ENCODE measurements at places on chromosomes 6 and 20. TPM values are rescaled to one million over a fixed set of nuclear protein-coding genes. Genes with fewer than 3 reads are reported as not detected.

GRCh38 chr6:101458336-101458735 is 64.8 kb downstream of the GRIK2 start:
- DNase-seq: no peak

DNA sequence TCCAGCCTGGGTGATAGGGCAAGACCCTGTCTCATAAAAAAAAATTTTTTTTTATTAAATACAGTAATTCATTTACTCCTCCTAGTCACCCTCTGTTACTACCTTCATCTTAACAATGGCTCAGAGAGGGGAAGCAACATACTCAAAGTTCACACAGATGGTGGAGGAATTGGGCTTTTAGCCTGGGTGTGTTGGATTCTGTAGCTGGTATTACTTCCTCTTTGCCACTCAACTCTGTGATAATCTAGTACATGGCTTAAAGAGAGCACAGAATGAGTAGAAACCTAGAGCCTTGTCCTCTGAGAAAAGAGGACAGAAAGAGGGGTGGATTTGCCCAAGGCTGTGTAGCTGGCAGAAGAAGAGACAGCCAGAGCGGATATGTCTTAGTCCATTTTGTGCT is 96.6 kb downstream of the DLGAP4 start:
- DNase-seq: no peak

Gene KCNG1
- total RNA-seq: not detected

- DNase-seq: no peak
Observed at GRCh38 chr6:48061265-48061990, 49.6 kb downstream of the PTCHD4 start.

Gene TUBE1
- total RNA-seq: 16.0 TPM

Gene OOEP
- total RNA-seq: 0.52 TPM

Gene FOXF2
- total RNA-seq: not detected

DNA sequence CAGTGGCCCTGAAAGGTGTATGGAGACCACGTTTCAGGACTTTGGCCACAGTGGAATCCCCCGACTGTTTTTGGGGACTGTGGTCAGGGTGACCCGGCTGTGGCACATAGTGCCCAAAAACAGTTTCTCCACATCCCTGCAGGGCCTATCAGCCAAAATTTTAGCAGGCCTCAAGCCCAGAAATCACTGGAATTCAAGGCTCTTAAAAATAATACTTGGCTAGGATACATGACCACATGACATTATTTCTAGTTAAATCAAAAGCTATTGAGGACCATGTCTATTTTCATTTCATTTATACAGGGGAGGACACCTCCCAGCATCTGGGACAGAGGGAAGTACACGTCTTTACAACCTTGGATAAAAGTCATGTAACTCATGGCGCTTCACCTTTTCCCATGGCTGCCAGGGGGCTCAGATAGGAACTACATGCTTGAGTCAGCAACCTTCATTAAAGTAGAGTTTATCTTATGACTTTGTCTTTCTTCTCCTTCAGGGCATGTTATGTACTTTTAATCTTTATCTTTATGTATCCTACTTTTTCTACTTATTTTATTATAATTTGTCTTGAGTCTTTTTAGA is 70.8 kb upstream of the CD93 start:
- DNase-seq: no peak

DNA sequence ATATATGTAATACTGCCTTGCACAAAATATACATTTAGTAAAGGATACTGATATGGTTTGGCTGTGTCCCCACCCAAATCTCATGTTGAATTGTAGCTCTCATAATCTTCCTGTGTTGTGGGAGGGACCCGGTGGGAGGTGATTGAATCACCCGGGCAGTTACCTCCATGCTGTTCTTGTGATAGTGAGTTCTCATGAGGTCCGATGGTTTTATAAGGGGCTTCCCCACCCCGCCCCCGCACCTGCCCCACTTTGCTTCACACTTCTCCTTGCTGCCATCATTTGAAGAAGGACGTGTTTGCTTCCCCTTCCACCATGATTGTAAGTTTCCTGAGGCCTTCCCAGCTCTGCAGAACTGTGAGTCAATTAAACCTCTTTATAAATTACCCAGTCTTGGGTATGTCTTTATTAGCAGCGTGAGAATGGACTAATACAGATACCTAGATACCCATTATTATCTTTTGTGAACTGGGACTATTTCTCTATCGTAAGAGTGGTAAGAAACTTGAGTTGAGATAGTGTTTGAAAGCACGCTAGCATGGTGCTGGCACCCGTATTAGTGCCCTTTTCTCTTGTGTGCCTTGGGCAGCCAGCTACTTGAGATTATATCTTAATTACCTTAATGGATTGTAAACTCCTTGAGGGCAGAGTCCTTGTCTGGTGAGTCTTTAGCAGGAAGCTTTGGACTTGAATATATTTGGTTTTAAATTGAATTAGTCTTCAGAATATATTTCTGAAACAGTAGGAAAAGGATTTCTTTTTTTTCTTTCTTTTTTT is 25.6 kb downstream of the TOP1 start:
- DNase-seq: no peak

Gene MUC21
- total RNA-seq: not detected

GRCh38 chr20:11080781-11081377 is 407.1 kb upstream of the JAG1 start:
- no peak for DNase-seq

Measured in activated CD8-positive, alpha-beta T cell treated with anti-CD3 and anti-CD28 coated beads, Interleukin-2, amount 10 ng/mL, durations not matched to agents 7 days and 5 days (primary cell).